ENCODE measurements at places on chromosomes 12 and 14. TPM values are rescaled to one million over a fixed set of nuclear protein-coding genes. Genes with fewer than 3 reads are reported as not detected.

- no peak for DNase-seq
Measured at GRCh38 chr12:109291117-109291516, 18.0 kb downstream of the FOXN4 start.

GRCh38 chr14:102508774-102509745 is 516 bp downstream of the ANKRD9 start:
- peak; percentile 44 for DNase-seq

- no peak for DNase-seq
Measured at GRCh38 chr14:93186956-93187355, 1.8 kb downstream of the LYSET start.

DNA sequence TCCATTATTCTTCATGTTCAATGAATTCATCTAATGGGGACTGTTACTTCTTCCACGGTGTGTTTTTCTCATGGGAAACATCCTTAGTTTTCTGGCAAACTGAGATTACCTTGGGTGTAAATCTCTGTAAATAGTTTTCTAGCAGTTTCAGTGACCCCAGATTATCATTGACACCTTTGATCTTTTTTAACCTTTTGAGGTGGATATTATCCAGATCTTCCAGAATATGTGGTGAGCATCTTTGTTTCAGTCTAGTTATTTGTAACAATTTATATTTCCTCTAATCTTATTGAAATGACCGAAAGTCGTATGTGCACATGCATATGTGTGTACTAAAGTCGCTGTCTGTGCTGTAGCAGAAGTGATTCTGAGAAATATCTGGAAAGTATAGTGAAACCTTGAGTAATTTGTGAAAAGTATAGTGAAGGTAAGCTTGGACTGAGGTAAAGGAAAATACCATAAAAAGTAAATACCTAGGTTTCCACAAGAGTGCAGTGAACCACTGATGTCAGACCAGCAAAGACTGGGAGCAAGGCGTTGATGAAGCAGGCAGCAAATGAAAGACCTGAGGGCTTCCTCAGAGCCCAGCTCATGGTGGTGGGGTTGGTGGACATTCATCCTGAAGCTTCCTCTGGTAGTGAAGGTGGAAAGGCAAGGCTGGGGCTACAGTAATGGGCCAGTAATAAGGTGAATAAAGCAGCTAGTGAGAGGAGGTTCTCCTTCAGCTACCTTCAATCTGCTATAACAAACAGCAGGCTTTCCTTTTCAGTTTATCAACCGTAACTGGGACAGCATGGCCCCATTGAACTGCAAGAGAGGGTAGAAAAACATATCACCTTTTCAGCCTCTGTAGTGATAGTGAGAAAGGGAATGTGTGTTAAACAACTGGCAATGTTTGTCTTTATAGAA is 480.2 kb upstream of the FBXO33 start:
- DNase-seq, result no peak

- DNase-seq, result no peak
Measured at GRCh38 chr12:67299926-67300325, 30.8 kb downstream of the CAND1 start.

GRCh38 chr14:94738751-94739150 is 31.2 kb downstream of the GSC start:
- DNase-seq, result no peak

DNA sequence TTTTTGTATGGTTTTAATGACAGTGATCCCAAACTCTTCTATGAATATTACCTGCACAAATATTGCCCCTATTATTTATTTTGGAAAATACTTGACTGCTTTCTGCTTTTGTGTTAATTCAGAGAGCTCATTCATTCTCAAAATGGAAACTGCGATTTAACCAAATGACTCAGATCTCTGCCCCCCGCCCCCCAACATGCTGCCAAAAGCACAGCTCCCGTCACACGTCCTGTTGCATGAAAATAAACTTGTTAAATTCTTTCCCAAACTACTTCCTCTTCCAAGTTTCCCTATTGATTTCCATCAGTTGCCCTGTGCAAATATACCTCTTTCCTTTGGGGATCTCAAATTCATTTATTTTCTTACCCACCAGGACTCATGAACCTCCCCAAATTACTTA is 18.0 kb upstream of the NRDE2 start:
- DNase-seq, result no peak

DNA sequence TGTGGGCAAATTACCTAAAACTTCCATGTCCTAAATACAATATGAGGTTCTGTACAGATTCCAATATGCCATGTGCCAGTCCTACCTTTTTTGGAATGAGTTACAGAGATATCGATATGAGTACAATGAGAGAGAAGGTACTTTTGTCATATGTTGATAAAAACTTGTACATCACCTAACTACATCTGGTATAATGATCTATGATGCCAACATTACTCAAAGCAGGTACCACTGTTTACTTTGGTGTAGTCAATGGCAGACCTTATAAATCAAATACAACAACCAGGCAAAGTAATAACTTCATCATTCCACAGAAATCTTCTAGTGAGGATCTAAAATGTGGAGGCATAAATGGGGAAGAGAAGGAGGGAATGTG is 12.7 kb downstream of the TEP1 start:
- no peak for DNase-seq

- DNase-seq, result no peak
Measured at GRCh38 chr12:53748072-53748840, 3.5 kb downstream of the CISTR start.

DNA sequence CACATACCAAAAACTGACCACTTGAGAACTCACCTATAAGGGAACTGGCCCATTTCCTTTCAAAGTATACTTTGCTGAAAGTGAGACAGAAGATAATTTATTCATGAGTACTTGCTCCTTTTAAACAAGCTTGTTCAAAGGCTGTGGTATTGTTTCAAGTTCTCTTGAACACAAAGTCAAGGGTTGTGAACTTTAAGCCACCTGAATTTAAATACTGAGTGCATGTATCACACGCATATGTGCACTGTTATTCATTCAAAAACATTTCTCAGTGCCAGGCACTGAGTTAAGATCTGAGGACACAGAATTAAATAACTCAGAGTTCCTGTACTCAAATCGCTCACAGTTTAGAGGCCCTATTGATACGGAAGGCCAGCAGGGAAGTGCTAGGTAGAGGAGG is 19.1 kb upstream of the LDHB start:
- no peak for DNase-seq

GRCh38 chr14:65344011-65344410 is 68.5 kb upstream of the FUT8 start:
- no peak for DNase-seq

DNA sequence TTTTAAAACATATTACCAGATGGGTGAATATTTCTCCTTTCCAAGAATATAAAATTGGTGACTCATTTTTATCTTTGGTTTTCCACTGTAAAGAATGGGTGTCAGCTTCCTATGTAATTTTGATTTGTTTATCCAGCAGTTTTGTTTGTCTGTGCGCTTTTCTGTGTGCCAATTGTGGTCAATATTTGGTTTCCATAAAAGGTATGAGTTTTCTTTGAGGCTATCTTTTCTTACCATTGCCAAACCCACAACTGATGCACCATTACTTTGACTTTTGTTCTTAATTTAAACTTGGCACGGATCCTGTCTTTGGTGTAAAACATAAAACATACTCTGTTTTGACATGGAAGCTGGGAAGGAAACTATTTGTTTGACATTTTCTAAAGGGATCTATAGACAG is 78.8 kb upstream of the NAV3 start:
- DNase-seq, result no peak

DNA sequence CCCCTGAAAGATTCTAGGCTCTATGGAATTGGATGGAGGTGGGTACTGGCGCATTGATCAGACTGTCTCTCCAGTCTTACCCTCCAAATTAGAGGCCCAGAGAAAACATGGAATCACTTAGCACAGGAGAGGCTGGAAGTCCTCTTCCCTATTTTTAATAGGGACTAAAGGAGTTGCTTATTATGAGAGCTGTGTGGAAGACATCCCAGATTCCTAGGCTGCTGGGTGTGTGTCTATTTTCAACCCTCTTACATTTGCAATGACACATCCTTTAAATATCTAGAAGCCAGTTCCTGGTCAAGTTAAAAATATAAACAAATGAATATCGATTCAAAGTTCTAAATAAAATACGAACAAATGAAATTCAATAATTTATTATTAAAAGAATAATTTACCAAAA is 58.3 kb upstream of the ARID2 start:
- no peak for DNase-seq

The MGAT2 gene
- total RNA-seq, result 72.8 TPM

The CELA1 gene
- not detected for total RNA-seq

The TMPRSS12 gene
- not detected for total RNA-seq

The RNF212B gene
- not detected for total RNA-seq

The GPR84 gene
- not detected for total RNA-seq

The ING4 gene
- total RNA-seq, result 28.7 TPM

The HOXC11 gene
- 1.1 TPM for total RNA-seq

The GPRC5D gene
- not detected for total RNA-seq

All from SJCRH30 (cell line).